ENCODE measurements at places on chromosomes 3 and 15.

GRCh38 chr3:102174312-102174712 lies 260.5 kb upstream of the ZPLD1 start:
- DNase-seq: no peak

DNA sequence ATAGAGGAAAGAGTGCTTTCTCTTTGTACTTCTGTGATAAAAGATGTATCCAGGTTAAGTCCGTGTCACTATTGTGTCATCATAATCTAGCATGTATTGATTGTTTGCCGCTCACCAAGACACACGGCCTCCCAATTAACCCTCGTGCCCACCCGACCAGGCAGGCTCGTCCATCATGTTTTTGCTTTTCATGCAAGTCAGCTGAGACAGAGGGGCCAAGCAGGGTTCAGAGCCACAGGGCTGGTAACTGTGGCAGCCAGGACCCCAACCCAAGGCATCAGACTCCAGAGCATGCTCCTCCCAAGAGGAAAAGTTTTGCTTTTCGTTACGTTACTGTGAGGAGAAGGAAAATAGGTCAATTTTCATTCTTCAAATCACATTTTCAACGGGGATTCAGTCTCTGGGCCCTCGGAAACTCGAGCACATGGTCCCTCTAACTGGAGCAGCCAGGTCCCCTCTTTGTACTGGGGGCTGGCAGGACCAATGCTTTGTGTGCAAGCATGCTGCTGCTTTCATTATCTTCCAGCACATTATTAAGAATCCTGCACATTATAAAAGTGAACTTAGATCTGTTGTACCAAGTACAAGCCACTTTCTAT lies 161.1 kb upstream of the TOPAZ1 start:
- no peak for DNase-seq

DNA sequence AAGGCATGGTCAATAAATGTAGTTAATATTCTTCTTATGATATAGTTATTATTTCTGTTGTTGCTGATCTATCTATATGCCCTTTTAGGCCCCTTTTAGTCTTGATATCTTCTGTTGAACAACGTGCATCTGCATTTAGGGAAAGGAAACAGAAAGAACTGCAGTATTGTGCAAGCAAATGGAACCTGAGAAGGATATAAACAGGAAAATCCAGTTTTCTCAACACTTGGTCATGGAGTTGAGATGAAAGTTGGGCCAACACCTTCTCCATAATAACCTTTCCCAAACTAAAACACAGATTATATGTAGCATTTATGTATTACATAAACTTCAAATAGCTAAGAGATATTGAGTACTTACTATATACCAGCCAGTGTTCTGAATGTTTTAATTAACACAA lies 179.7 kb downstream of the ADAMTS9 start:
- no peak for DNase-seq

- no peak for DNase-seq
Measured at GRCh38 chr3:34646911-34647460, 848.6 kb downstream of the PDCD6IP start.

- DNase-seq: no peak
Measured at GRCh38 chr3:62636235-62636826, 238.9 kb downstream of the CADPS start.

DNA sequence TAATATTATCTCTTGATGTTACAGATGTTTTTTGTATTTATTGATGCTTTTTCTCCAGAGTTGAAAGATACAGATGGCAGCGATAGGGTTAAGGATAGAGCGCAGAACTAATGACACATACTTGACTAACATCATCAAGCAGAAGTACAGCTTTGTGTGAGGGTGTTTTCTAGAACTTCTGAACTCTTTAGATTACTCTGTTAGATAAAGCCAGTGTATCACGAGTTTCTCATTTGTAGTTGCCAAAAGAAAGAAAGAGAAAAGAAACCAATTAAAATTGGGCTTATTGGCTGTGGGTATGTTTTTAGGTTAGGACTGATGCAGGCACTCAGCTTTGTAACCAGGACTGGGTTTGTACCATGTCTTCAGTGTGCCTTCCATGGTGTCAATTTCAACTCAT lies 6.6 kb upstream of the GPR171 start:
- DNase-seq: no peak

DNA sequence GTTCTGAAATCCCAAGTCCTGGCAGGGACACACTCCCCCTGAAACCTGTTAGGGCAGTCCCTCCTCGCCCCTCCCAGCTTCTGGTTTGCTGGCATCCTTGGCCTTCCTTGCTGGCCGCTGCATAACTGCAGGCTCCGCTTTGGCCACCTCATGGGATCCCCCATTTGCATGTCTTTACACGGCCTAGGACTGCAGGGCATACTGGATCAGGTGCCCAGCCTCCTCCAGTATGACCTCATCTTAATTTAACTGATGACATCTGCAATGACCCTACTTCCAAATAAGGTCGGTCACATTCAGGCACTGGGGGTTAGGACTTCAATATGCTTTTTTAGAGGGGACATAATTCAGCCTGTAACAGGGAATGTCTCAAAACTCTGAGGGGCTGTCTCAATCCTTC lies 173.3 kb downstream of the RAB11A start:
- no peak for DNase-seq

- DNase-seq: no peak
Measured at GRCh38 chr15:79314811-79315210, 3.9 kb downstream of the TMED3 start.

DNA sequence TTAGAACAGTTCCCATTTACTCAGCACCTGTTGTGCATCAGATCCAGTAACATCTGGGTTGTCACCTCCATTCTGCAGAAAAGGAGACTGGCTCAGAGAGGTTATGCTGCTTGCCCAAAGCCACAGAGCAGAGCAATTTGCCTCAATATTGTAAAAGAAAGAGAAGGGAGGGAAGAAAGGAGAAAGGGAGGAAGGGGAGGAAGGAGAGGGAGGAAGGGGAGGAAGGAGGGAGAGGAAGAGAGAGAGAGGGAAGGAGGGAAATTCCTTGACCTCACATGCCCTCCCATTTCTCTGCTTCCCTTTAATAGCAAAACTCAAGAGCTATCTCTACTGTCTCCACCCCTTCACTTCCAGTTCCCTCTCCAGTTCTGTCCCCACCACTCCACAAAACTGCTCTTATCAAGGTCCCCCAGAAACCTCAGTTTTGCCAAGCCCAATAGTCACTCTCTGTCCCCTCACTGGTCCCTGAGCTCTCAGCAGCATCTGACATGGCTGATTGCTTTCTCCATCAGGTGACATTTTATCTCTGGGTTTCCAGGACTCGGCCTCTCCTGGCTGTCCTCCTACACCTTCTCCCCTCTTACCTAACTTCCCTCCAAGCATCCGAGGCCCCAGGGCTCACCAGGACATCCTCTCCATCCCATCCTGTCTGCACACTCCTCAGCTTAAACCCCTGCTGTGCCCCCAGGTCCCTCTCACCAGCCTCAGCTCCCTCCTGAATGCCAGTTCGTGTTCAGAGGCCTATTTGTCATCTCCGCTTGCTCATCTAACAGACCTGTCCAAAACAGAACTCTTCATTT lies 104.7 kb upstream of the LINGO1 start:
- no peak for DNase-seq

- DNase-seq: no peak
Measured at GRCh38 chr3:140905559-140905958, 36.1 kb upstream of the SLC25A36 start.

DNA sequence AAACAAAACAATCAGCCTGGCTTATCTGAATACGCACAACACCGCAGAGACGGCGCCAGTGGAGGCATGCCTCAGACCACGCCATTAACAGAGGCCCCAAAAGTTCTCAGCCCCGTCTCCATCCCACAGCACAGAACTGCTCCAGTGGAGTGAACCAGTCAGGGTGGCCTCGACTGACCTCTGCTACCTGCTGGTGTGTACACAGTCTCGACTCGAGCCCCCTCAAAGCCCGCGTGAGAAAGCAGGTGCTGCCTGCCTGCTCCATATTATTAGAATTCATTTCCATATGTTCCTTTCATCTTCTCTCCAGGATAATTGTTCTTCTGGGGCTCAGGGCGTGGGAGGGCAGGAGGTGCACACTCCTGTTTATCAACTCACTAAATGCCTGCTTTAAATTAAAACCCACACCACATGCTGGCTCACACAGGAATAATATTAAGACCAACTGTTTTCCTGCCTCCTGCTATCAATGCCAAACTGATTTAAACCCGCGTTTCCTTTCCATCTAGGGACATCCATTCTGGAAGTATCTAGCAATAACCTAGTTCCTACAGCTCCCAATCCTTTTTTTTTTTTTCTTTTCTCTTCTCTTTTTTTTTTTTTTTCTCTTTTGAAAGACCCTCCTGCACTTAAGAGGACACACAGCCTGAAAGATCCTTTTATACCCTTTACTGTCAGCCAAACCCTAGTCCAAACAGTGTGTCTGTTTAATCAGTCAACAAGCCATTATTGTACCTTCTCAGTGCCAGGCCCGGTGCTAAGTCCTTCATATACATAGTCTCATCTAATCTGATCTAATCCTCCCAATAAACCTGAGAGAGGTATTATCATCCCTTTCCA lies 101.2 kb downstream of the TLE3 start:
- DNase-seq: no peak

DNA sequence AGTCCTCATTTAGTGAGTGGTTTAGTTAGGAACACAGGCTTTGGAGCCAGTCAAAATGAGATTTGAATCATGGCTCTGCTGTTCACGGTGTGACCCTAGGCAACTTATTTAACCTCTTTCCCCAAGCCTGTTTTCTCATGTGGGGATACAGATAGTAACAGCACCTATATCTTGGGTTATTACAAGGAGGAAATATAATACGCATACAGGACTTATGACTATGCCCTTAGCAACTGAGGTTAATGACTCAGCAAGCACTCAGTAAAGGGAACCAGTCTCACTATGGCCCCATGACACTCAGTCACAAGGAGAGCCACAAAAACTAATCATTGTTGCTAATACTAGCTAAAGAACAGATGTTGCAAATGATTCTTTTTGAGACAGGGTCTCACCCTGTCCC lies 45.9 kb downstream of the SUMF1 start:
- DNase-seq: no peak

DNA sequence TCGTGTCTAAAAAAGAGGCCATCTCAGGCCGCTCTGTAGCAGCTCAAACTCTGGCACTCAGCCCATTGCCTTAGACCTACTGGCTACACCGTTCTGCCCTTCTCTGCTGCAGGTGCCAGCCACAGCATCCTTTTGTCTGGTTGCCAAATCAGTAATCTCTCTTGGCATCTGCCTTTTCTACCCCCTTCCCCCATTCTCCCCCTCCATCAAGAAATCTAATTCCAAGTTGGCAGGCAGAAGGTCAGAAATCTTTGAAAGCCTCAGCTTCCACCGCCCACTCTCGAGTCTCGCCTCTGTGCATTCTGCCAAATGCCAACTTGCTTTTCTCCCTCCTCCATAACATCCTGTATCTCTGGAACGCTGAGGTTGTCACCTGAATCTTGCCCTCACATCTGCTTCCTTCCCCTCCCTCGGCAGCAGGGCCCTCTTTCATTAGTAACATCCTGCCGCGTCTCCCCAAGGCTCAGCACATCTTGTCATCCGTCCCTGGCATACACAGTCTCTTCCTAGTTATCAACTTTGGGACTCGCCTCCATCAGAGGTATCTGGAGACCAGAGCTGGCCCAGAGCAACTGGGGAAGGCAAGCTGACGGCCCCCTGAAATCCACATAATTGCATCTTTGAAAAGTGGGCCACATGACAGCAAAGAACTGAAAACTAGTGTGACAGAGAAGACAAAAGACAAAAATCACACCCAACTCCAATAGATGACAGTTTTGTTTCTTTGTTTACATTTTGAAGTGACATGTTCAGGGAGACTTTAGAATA lies 312.0 kb upstream of the CCDC54 start:
- no peak for DNase-seq

DNA sequence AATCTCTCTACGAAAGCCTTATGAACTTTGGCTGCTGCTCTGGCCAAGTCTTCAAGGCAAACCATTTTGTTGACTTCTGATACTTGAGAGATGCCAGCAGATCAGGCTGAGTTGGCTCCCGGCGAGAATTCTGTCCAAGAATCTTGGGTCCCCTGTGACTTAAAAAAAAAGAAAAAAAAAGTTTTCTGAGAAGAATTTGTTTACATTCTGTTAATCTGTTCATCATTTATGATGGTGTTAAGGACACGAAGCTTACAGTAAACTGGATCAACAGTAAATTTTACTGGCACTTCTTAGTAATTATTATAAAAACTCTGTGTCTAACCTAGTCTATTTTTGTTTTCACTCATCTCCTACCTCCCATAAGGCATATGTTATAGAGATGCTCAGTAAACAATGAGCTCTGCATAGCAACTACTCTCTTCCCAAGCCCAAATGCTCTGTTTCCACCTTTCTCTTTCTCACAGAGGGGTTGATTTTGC lies 320.9 kb upstream of the RASGRP1 start:
- DNase-seq: no peak

- peak; percentile 70 for DNase-seq
Measured at GRCh38 chr3:183122257-183122932, 23.1 kb upstream of the MCCC1 start.

- DNase-seq: no peak
Measured at GRCh38 chr3:128496019-128496601, 3.1 kb upstream of the GATA2 start.

DNA sequence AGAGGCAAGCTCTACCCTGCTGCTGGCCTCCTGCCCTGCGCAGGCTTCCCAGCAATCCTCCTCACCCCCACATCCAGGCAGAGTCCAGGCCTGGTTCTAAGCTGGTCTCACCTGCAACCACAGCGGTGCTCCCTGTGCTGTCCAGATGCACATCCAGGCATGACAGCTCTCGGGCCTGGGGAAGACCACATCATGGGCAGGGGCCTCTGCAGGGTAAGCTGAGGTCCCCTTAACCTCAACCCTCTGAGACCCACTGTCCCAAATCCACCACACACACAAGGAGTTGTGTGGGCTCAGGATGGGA lies 10.8 kb downstream of the PLA2G4D start:
- no peak for DNase-seq

GRCh38 chr3:21049334-21050062 lies 701.5 kb downstream of the ZNF385D start:
- no peak for DNase-seq

- DNase-seq: no peak
Measured at GRCh38 chr3:41095702-41096101, 103.6 kb upstream of the CTNNB1 start.

DNA sequence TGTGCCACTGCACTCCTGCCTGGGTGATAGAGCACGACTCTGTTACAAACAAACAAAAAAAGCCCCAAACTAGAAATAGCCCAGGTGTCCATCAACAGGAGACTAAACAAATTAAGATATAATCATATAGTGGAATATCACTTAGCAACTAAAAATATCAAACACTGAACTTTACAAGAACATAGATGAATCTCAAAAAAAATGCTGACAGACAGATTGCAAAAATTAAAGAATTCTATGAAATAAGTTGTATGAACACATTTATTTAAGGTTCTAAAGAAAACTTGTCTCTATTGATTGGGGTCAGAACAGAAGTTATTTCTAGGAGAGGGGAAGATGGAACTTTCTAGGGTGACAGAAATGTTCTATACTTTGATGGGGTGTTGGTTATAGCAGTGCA lies 268.2 kb downstream of the CTNNB1 start:
- no peak for DNase-seq

GRCh38 chr15:67322481-67322880 lies 67.9 kb downstream of the IQCH start:
- DNase-seq: no peak

DNA sequence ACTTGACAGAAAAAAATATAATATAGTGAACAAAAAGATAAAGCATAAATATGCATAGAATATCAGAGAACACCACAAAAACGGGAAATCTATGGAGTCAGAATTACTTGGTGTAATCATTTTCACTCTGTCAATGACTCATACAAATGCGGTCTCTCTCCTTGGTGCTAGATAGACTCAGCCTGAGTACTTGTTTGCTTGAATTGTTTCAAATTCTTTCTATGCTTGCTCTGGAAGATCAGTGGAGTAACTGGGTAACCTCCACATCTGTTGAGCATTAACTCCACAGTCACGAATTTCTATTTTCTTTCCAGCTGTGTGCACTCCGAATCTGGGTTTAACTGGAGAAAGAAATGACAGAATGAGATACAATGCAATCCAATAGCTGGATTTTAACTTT lies 760.4 kb downstream of the ZPLD1 start:
- no peak for DNase-seq

All from hippocampal formation (tissue), 2 donors.